ENCODE measurements at places on chromosomes 7 and 10.

- DNase-seq: no peak
Measured at GRCh38 chr7:31744294-31744874, 57.4 kb downstream of the PPP1R17 start.

- DNase-seq: no peak
Measured at GRCh38 chr7:151946932-151947331, 9.3 kb upstream of the GALNTL5 start.

DNA sequence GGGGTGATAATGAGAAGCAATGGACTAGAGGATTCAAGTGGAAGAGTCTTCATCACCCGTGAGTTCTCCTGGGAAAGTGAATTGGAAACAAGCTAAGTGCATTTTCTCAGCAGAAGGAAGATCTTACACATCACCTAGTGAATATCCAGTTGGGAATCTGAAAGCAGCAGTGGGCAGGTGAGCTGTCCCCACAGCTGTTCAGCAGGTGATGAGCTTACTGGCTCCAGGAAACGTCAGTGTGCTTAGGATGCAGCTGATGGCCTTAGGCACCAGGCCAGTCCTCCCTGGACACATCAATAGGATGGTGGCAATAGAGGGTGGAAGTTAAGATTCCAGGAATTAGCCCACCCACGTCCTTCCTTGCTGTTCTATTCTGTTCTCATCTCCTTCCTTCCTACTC, 66.7 kb downstream of the NOD1 start:
- DNase-seq: no peak

DNA sequence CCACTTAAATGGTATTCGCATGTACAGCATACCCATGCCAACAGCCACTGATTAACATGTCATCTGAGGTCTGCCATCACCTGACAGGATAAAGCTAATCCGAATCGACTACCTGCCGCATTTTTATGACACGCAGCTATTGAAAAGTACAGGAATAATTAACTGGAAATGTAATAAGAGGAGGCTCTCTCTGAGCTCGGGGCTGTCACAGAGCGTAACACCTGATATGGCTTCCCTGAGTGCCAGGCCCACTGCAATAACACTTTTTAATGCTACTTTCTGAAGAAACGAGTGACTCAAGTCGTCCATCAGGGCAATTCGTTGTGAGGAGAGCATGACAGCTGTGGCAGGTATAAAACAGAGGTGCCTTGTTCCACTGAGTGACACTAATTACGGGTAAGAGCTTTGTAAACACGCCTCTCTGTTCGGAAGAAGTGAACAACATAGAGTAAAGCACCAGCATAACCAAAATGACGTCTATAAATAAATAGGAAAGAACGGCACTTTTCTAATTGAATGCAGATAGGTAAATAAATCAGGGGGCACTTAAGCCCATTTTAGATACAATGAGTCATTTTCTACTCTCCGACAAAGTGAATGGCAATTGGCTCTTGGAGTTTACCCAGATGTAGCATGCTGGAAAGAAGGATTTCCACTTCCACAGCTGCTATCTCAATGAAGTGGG, 56.5 kb upstream of the CREB5 start:
- DNase-seq: no peak

GRCh38 chr7:129213828-129214227, 11.0 kb upstream of the AHCYL2 start:
- no peak for DNase-seq

DNA sequence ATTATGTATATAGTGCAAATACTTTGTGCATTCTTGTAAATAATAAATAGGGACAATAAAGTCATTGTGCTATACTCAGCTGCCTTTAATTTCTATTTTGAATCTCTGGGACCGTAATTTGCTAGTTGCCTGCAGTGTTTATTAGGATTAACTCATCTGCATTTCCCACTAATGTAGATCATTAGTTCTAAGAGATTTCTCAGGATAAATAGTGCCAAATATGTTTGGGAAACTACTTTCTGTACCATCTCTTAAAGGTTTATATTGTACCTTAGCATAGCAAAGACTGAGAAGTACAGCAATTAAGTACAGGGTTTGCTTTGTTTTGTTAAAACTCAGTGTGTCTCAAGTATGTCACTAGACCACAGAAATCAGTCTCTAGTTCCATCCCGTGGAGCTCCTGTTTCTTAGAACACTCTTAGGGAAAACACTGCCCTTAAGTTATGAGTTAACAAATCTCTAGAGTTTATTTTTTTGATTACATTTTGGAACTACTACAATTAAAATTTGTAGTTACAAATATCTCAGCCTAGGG, 26.0 kb downstream of the ADD3 start:
- no peak for DNase-seq

GRCh38 chr10:128469515-128469914, 343.3 kb upstream of the MKI67 start:
- no peak for DNase-seq

- DNase-seq: no peak
Measured at GRCh38 chr7:100547872-100548271, 8.9 kb downstream of the AGFG2 start.

GRCh38 chr7:3641582-3641981, 340.5 kb downstream of the SDK1 start:
- DNase-seq: no peak

GRCh38 chr10:127463548-127463947, 85.6 kb upstream of the NPS start:
- DNase-seq: no peak

DNA sequence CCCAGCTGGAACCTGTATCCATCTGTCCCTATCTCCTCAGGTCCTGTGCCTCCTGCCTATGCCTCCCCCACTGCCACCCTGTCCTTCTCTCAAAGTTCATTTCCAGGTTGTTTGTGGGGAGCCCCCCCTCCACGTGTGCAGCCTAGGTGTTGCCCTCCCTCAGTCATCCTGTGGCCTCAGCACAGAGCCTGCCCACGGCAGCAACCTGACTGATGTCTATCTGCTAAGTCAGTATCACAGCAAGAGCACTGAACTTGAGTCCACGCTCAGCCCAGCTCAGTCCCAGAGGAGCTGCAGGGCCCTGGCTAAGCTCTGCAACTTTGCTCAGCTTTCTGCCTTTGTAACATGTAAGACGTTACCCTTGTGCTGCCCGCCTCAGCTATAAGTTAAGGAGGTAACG, 28.7 kb downstream of the FAM53B start:
- DNase-seq: no peak

DNA sequence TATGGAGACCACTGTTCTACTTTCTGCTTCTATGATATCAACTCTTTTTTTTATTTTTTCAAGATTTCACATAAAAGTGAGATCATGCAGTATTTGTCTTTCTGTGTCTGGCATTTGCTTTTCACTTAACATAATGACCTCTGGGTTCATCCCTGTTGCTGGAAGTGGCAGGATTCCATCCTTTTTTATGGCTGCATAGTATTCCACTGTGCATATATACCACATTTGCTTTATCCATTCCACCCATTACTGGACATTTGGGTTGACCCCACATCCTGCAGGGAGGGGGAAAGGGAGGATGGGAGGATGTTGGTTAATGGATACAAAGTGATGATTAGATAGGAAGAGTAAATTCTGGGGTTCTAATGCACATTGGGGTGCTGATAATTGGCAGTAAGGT, 80.3 kb upstream of the NPTX2 start:
- DNase-seq: no peak

Data from stimulated activated CD4-positive, alpha-beta T cell treated with anti-CD3 and anti-CD28 coated beads, Interleukin-1b, Interleukin-23, amount 100 ng/mL, for 4 hours (primary cell).